ENCODE measurements at places on chromosomes 5 and 9.

DNA sequence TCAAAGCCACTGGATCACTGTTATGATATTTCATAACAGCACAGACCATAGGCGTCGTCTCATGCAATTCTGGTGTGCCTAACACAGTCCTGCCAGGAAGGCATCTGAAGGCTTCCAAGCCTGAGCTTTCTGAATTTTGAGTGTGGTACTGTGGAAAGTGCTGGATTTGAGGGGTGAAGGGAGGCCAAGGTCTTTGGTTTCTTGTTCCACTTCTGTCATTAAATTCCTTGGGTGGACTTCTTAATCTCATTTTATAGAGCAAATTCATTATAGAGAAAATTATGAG, 441.3 kb upstream of the PIK3R1 start:
- DNase-seq: no peak

GRCh38 chr9:80440724-80441123, 869.0 kb downstream of the TLE4 start:
- no peak for DNase-seq

GRCh38 chr9:120863833-120864232, 13.2 kb downstream of the PHF19 start:
- no peak for DNase-seq

GRCh38 chr5:54720341-54720740, 202.8 kb downstream of the SNX18 start:
- no peak for DNase-seq

- DNase-seq: peak; percentile 77
These were observed 530 bp downstream of the BBLN start for GRCh38 chr9:128160603-128160987.

GRCh38 chr9:11701706-11702105, 991.5 kb upstream of the TYRP1 start:
- DNase-seq: no peak

GRCh38 chr9:83662933-83663332, 40.0 kb downstream of the IDNK start:
- DNase-seq: no peak

DNA sequence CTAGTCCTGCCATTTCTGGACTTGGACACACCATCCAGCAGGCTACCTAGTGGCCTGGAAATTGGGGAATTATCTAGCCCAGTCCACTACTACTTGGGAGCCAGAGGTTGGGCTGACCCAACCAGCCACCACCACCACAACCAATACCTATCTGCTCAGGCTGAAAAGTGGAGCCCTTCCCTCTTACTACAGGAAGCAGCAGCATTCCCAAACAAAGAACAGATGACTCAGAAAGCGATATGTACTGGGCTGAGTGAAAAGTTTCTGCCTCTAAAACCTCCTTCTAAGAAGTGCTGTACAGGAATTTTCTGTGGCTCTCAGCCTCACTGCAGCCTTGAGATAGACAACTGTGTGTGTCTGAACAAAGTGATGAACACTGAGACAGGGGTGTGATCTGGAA, 279.4 kb downstream of the CDH10 start:
- no peak for DNase-seq

Data from GM13977 (cell line).